ENCODE measurements at places on chromosomes 16 and 17.

DNA sequence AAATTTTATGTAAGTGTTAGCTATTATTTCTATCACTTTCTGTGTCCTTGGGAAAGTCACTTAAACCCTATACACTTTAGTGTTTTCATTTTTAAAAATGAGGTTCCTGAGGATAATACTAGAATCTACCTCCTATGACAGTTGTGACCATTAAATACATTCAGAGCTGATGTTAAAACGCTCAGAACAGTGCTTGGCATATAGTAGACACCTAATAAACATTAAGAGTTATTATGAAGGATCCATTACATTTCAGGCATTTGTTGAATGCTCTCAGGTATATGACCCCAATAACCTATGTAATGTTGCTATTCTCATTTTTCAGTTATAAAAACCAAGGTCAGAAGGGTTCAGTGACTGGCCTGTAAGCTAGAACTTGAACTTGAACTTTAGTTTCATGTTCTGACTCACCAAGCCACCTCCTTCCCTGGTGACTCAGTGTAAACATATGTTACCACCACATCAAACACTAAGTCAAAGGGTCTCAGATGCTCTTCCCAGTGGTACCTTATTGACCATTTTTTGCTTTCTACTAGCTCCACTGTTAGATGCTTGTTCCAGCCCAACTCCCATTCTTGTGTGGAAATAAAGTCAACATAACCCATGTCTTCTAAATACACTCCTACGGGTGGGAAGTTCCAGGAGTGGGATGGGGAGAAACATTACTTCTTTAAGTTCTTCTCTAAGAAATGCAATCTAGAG, 47.6 kb downstream of the HSD17B2 start:
- no peak for DNase-seq

- no peak for DNase-seq
These were observed 62.6 kb downstream of the PRKCA start for GRCh38 chr17:66364990-66365490.

DNA sequence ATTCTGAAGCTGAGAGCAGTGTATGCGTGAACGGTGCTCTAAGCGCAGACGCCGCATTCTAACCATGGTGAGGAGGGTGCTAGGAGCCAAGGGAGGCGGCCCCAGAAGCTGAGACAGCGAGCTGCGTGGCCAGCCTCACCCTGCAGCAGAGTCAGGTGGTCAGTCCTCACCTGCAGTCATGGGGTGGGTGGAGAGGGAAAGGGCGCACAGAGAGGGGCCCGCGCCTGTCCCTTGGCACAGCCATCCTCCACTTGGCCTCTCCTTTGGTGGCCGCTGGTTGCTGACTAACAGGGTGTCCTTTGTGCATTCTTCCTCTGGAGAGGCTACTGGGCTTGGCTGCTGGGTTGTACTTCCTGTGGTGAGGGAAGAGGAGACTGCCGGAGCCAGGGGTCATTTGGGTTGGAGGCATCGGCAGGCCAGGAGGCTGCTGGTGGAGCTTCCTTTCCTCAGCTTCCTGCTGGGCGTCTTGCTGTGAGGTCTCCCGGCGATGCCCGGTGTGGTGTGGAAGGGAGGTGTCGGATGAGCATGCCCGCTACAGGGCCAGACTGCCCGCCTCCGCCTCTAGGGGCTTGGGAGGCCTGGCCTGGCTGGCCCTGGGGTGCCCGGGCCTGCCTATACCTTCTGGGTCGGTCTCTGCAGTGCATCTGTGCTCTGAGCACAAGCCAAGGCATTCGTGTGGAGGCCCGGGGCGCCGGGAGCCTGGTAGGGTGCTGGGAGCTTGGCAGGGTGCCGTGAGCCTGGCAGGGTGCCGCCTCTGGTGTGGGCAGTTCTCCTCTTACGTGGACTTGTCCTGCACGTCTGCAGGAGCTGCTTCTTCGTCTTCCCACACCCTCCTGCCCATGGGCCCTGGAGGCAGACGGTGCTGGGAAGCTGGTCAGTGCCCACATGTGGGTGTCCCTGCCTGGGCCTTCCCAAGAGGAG, 17.4 kb downstream of the RNF213 start:
- peak; percentile 43 for DNase-seq

GRCh38 chr16:35565626-35566025, 2106.2 kb downstream of the TP53TG3F start:
- DNase-seq, result no peak

DNA sequence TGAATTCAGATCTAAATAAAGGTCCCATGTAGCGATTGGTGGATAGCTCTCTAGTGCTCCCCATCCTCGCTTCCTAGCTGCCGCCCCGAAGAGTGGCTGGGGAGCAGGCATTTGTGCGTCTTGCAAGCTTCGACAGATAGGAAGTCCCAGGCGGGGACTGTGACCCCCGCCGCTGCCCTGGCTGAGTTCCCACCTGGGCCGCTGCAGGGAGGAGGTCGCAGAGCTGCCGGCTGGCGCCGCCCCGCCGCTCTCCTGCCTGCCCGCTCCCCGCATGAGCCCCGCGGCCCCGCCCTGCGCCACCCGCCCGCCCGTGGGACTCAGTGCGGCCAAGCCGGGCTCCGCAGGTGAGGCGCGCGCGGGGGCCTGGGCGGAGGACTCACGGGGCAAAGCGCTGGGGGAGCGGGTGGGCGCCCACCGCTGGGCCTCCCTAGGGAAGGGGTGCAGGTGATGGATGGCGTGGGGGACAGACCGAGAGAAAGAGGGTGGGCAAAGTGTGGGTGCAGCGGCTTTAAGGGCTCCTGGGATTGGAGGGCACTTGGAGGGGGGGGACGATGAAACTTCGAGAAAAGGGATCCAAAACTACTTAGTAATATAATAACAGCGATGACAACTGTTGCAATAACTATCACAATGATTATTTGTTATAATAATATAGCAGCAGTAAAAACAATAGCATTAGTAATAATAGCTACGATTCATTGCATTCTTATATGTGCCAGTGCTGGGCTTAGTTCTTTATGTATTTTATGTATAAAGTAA, at the start of gene OTOA:
Gene OTOA, plus strand, starts transcription at position 80 of the 759 bp plus-strand sequence. CDS start 14,547 bp downstream, outside the sequence.
- DNase-seq, result no peak

GRCh38 chr17:29591737-29592608, 959 bp upstream of the ANKRD13B start:
- DNase-seq, result peak; percentile 89

GRCh38 chr17:51258756-51259563, 889 bp downstream of the MBTD1 start:
- no peak for DNase-seq

GRCh38 chr16:29745853-29746345, at the start of gene C16orf54:
C16orf54 (minus strand) TSS chr16:29745990; CDS start chr16:29744951, 1,039 bp downstream.
- DNase-seq, result peak; percentile 93

GRCh38 chr17:73681946-73682345, 37.7 kb upstream of the SDK2 start:
- no peak for DNase-seq

GRCh38 chr17:35243561-35244340, 879 bp downstream of the SLFN5 start:
- DNase-seq, result peak; percentile 65

DNA sequence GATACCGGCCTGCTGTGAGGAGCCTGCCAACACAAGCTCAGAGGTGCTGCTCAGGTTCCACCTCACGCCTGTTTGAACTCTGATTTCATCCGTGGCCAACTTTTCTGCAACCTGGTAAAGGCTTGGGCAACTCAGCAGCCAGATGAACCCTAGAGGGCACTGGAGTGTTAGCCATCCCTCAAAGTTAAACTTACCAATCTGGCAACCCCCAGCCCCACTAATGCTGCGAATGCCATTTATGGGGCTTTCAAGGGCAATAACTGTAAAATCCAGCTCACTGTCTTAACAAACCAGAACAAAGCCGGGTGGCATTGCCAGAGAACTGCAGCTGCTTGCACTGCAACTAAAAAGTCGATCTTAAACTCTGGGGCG, 105.5 kb downstream of the AXIN2 start:
- no peak for DNase-seq

DNA sequence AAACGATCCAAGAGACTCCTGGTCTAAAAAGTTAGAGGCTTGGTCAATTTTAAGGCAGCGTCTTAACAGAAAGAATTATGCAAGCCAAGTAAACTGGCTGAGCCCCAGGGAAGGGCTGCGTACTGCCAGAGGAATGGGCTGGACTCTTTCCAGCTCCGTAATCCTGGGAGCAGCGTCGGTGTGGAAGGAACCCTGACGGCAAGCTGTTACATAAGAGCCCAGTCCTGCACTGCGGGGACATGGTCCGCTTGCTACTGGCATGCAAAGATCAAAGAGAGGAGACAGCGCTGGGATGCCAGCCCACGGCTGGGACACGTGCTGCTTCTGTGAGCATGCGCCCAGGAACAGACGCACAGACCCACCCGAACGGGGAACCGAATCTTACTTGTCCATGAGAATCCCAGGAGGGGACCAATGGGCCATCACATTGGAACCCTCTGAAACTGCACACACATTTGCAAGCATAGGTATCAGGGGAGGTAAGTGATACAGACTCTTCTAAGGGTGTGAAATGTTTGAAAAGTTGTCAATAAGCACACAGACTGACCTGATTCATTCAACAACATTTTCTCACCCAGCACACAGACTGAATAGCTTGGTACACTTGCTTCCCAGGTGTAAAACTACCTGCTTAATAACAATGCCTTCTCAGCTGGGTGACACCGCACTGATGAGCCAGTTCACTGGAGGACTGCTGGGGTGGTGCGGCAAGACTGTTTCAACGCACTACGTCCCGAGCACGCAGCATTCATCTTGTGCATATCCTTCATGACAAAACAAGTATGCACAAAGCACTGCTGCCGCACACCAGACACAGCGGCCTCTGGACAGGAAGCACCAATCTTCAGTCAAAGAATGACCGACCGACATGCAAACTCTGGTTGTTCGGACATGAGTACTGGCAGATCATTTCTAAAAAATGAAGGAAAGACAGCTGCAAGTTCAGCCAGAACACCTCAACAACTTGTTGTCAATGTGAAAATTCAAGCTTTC, 94.9 kb downstream of the ANKRD11 start:
- peak; percentile 86 for DNase-seq
